Activated CD8-positive, alpha-beta T cell treated with anti-CD3 and anti-CD28 coated beads for 36 hours (primary cell): ENCODE measurements at places on chromosomes 1 and 21. TPM values are rescaled to one million over a fixed set of nuclear protein-coding genes. Genes with fewer than 3 reads are reported as not detected.

DNA sequence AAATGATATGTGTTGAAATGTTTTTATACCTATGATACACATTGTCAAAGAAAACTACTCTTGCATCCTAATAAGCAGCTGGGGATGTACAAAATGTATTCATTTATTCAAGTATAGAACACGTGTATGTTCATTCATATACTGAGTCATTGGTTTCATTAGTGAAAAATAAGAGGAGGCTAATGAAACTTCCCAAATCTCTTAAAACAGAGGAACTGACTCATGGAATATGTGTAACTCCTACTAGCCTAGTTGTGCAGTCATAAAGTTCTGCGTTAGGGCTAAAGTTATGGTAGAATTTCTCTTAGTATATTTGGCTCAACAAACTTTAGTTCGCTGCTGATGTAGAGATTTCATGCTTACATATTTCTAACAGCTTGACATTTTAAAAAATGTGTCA is 441.6 kb downstream of the NCAM2 start:
- H3K36me3 ChIP-seq = no peaks in the 10 kb centered on the region
- no peak overlapping the region for H3K4me3 ChIP-seq
- no peaks in the 10 kb centered on the region for H3K4me1 ChIP-seq
- no peak overlapping the region for H3K27ac ChIP-seq
- DNase-seq = no peak
- H3K27me3 ChIP-seq = no peaks in the 10 kb centered on the region

- H3K4me1 ChIP-seq = no peaks in the 10 kb centered on the region
- H3K27me3 ChIP-seq = peaks cover 4% of the 10 kb centered on the region
- H3K4me3 ChIP-seq = no peak overlapping the region
Measured at GRCh38 chr1:64282351-64282750, 78.9 kb downstream of the UBE2U start.

GRCh38 chr1:15598436-15598835 is 13.6 kb upstream of the AGMAT start:
- no peaks in the 10 kb centered on the region for H3K36me3 ChIP-seq
- no peaks in the 10 kb centered on the region for H3K27me3 ChIP-seq
- H3K4me3 ChIP-seq = no peak overlapping the region
- DNase-seq = no peak
- peaks cover 2% of the 10 kb centered on the region for H3K4me1 ChIP-seq

GRCh38 chr1:233543338-233544255 is 70.3 kb upstream of the KCNK1 start:
- no peak overlapping the region for H3K27ac ChIP-seq
- no peak overlapping the region for H3K4me3 ChIP-seq
- no peaks in the 10 kb centered on the region for H3K4me1 ChIP-seq

- H3K4me1 ChIP-seq = no peaks in the 10 kb centered on the region
- H3K27ac ChIP-seq = no peak overlapping the region
- no peak for DNase-seq
- H3K36me3 ChIP-seq = no peaks in the 10 kb centered on the region
Measured at GRCh38 chr21:16073586-16073985, 343.8 kb downstream of the USP25 start.

DNA sequence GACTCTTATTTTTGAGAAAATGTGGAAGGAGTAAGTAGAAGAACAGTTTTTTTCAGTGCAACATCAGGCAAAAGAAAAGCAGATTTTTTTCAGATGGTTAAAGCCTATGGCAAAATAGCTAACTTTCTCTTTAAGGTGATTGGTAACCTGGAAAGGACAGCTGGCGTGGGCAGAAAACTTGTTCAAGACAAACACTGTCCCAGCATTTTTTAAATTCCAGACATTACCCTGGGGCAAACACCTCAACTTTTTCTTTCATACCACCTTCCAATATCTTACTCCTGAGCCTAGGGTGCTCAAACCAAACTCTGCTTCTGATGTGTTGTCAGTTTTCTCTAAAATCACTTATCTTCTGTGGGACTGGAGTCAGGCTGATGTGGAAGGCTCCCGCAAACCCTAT is 2.7 kb upstream of the LEPR start:
- no peaks in the 10 kb centered on the region for H3K36me3 ChIP-seq
- no peak for DNase-seq
- peaks cover 6% of the 10 kb centered on the region for H3K4me1 ChIP-seq
- H3K27me3 ChIP-seq = no peaks in the 10 kb centered on the region
- no peak overlapping the region for H3K4me3 ChIP-seq

DNA sequence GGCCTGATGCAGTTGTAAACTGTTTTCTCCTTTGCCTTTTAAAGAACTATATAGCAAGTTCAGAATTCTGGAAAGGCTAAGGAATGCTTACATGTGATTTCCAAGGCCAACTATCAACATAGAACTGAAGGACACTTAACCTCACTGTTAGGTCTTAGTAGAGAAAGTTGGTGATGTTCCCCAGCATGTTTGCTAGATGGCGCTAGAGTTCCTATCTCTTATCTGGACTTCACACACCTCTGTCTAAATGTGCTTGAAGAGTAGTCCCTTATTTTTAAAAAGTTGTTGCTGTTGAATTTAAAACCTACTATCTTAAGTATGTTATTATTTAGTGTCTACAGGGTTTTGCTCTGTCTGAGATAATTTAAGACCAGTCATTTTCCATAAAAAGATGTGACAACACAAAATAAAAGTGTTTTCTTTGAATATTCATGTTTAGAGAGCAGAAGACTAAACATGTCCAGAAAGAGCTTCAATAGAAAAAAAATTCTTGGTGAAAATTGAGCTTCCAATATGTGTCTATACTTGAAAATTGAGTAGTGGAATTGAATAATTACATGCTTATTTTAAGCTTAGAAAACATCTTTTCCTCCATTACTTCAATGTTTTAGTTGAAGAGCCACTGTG is 237.3 kb downstream of the S1PR1 start:
- H3K27me3 ChIP-seq = no peaks in the 10 kb centered on the region
- H3K36me3 ChIP-seq = no peaks in the 10 kb centered on the region
- no peak overlapping the region for H3K27ac ChIP-seq

GRCh38 chr1:12159816-12160215 is 7.0 kb upstream of the TNFRSF1B start:
- H3K27ac ChIP-seq = peak overlapping the region; percentile 63
- H3K4me1 ChIP-seq = peaks cover 89% of the 10 kb centered on the region
- H3K36me3 ChIP-seq = peaks cover 2% of the 10 kb centered on the region
- no peaks in the 10 kb centered on the region for H3K27me3 ChIP-seq
- no peak overlapping the region for H3K4me3 ChIP-seq

GRCh38 chr1:154414606-154415005 is 9.5 kb downstream of the IL6R start:
- no peak overlapping the region for H3K4me3 ChIP-seq
- no peaks in the 10 kb centered on the region for H3K27me3 ChIP-seq
- H3K27ac ChIP-seq = no peak overlapping the region
- DNase-seq = no peak

DNA sequence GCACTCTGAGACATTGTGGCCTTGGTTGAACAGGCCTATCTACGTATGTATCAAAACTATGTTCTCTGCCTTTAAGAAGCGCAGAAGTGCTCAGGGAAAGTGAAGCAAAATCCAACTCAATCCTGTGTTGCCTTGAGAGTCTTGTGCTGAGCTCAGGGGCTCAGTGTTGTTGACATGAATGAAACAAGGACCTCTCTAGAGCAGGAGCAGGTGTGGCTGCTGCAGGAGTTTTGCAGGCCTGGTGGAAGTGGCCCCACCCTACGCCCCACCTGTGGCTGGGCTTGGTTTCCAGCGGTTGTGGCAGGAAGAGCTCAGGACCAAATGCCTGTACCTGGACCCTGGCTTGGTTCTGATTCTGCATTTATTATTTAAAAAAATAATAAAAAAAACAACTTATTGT is 20.9 kb downstream of the CA6 start:
- H3K27ac ChIP-seq = peak overlapping the region; percentile 92
- peaks cover 55% of the 10 kb centered on the region for H3K4me1 ChIP-seq
- DNase-seq = no peak
- H3K36me3 ChIP-seq = peaks cover 84% of the 10 kb centered on the region
- H3K4me3 ChIP-seq = peak overlapping the region; percentile 93

DNA sequence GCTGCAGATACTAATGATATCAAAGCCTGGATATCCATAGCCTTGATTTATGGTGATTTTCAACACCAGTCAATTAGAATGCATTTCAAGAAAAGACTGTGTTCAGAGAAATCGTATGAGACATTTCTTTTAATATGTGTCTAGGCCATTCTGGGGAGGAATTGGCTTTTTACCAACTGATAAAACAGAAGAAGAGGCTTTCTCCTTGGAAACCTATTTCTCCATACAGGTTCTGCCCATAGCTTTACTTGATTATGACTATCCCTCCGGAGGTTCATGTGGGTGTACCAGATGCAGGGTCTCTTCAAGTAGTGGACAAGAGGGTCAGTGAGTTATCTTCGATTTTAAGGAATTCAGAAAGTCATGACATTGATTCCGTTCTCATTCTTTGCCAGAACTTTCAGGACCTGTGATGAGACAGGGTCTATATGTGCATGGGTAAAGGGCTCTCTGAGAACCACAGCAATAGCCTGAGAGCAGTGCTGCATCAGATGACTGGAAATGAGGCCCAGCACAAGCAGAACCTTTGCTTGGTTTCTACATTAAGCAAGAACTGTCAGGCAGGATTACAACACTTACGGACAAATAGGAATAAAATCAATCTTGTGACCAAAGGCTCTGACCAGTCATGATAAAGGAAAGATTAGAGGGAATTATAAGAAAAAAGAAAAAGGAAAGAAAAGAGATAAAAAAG is 263.7 kb upstream of the SGIP1 start:
- H3K4me3 ChIP-seq = no peak overlapping the region
- no peak for DNase-seq
- no peak overlapping the region for H3K27ac ChIP-seq
- peaks cover 64% of the 10 kb centered on the region for H3K4me1 ChIP-seq
- no peaks in the 10 kb centered on the region for H3K36me3 ChIP-seq
- no peaks in the 10 kb centered on the region for H3K27me3 ChIP-seq

DNA sequence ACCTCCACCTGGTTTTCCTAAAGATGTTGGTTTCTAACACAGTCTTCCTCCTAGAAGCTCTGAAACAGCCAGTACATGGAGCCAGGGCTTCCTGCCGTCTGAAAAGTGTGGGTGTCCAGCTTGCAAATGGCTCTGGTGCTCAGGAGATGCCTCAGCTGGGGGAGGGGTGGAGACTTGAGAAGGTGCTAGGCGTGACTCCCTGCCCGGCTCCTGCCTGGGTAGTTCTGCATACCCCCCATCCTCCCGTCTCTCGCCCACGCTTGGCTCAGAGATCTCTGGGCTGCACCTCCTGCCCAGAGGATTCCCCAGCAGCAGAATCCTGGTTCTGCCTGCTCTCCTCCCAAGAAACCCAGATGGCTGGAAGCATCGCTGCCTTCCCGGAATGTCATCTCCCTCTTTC is 16.9 kb downstream of the STUM start:
- peaks cover 3% of the 10 kb centered on the region for H3K27me3 ChIP-seq
- H3K4me3 ChIP-seq = no peak overlapping the region
- H3K27ac ChIP-seq = no peak overlapping the region
- no peaks in the 10 kb centered on the region for H3K4me1 ChIP-seq

GRCh38 chr1:43547538-43548072 is 16.9 kb downstream of the PTPRF start:
- H3K27ac ChIP-seq = no peak overlapping the region
- H3K36me3 ChIP-seq = no peaks in the 10 kb centered on the region
- H3K4me1 ChIP-seq = peaks cover 3% of the 10 kb centered on the region
- no peak for DNase-seq
- H3K27me3 ChIP-seq = peaks cover 10% of the 10 kb centered on the region

GRCh38 chr1:115822117-115822516 is 18.8 kb downstream of the NHLH2 start:
- H3K36me3 ChIP-seq = no peaks in the 10 kb centered on the region
- no peak overlapping the region for H3K4me3 ChIP-seq
- H3K4me1 ChIP-seq = no peaks in the 10 kb centered on the region
- DNase-seq = no peak
- H3K27ac ChIP-seq = no peak overlapping the region

- H3K4me3 ChIP-seq = no peak overlapping the region
- peaks cover 8% of the 10 kb centered on the region for H3K27me3 ChIP-seq
- H3K4me1 ChIP-seq = no peaks in the 10 kb centered on the region
- no peaks in the 10 kb centered on the region for H3K36me3 ChIP-seq
- DNase-seq = no peak
Measured at GRCh38 chr1:208682664-208683013, 438.5 kb upstream of the PLXNA2 start.

DNA sequence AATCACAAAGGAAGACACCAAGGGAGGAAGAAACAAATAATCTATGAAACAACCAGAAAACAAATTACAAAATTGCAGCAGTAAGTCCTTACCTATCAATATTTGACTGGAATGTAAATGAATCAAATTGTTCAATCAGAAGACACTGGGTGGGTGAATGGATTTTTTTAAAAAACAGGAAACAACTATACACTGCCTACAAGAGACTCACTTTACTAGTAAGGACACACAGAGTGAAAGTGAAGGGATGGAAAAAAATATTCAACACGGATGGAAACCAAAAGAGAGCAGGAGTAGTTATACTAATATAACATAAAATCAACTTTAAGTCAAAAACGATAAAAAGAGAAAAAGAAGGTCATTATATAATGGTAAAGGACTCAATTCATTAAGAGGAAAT is 6.4 kb upstream of the PRSS38 start:
- H3K27me3 ChIP-seq = peaks cover 7% of the 10 kb centered on the region
- DNase-seq = no peak

DNA sequence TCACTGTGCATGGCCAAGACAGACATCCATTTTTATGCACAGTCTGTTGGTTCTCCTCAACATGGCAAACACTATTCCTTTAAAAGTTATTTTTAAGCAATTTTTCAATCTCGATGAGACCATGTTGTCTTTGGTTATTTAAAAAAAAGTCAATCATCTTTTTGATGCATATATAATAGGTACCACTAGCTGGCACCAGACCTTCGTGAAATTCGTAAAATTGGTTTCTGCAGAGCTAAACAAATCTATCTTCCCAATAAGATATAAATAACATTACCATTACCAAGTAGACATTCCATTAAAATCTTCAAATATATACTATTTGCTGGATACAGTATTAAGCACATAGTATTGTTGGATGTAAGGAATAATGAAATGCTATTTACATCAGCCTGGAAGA is 220.0 kb upstream of the GREM2 start:
- H3K27ac ChIP-seq = no peak overlapping the region
- no peak for DNase-seq
- H3K4me1 ChIP-seq = no peaks in the 10 kb centered on the region
- H3K27me3 ChIP-seq = no peaks in the 10 kb centered on the region
- no peak overlapping the region for H3K4me3 ChIP-seq

- H3K4me3 ChIP-seq = no peak overlapping the region
- no peaks in the 10 kb centered on the region for H3K36me3 ChIP-seq
- no peak for DNase-seq
- H3K27ac ChIP-seq = no peak overlapping the region
Measured at GRCh38 chr1:214400131-214400530, 119.2 kb downstream of the SMYD2 start.

GRCh38 chr21:44325386-44326271 is 13.6 kb downstream of the CFAP410 start:
- no peak for DNase-seq
- H3K36me3 ChIP-seq = no peaks in the 10 kb centered on the region
- H3K27me3 ChIP-seq = no peaks in the 10 kb centered on the region
- H3K4me3 ChIP-seq = no peak overlapping the region

The SPRR2E gene
- not detected for total RNA-seq

The C1QB gene
- not detected for total RNA-seq

The OR2L8 gene
- total RNA-seq = 0.34 TPM

The SPRR3 gene
- not detected for total RNA-seq

The CELA3B gene
- total RNA-seq = not detected

The CYP4A22 gene
- not detected for total RNA-seq

The HAPLN2 gene
- total RNA-seq = not detected

The SAMD11 gene
- not detected for total RNA-seq

The HSPB7 gene
- total RNA-seq = not detected
